Naive thymus-derived CD8-positive, alpha-beta T cell (primary cell): ENCODE measurements at places on chromosomes 5 and 9. TPM values are rescaled to one million over a fixed set of nuclear protein-coding genes. Genes with fewer than 3 reads are reported as not detected.

DNA sequence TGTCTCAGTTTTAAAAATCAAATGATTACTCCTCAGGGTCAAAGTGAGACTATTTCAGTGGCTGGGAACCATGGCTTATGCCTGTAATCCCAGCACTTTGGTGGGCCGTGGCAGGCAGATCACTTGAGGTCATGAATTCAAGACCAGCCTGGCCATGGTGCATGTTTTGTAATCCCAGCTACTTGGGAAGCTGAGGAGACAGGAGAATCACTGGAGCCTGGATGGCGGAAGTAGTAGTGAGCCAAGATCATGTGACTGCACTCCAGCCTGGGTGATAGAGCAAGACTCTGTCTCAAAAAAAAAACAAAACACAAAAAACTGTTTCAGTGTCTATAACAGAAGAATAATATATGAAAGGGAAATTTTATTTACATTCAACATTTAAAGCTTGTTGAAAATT, 182.9 kb downstream of the ARHGEF28 start:
- peaks cover 15% of the 10 kb centered on the region for H3K27me3 ChIP-seq
- H3K4me1 ChIP-seq: no peaks in the 10 kb centered on the region
- no peak for DNase-seq
- H3K36me3 ChIP-seq: no peaks in the 10 kb centered on the region
- H3K27ac ChIP-seq: no peak overlapping the region

- no peak overlapping the region for H3K27ac ChIP-seq
- peaks cover 19% of the 10 kb centered on the region for H3K27me3 ChIP-seq
- H3K36me3 ChIP-seq: no peaks in the 10 kb centered on the region
- DNase-seq: no peak
These were observed 187.6 kb upstream of the GRAMD2B start for GRCh38 chr5:126235628-126236027.

DNA sequence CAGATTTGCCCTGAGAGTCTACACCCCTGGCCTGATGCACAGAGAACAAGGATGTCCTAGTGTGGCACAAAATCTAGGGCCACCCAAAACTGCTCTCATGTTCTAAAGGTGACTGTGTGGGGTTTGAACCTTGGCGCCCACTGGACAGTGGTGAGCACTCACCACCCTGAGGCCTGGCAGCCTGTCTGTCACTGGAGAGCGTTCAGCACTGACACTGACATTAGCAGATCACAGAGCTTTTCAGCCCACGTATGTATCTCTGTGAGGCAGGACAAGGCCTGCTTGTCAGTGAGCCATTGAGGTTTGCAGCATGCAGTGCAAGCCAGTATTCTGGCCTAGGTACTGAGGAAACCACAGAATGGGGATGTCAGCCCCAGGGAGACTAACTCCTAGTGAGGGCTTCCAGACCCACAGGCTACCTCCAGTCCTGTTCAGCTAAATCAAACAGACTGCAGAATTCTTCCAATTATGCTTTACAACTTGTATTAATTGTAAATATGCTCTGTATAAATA, 38.9 kb upstream of the SLC2A8 start:
- H3K4me1 ChIP-seq: peaks cover 8% of the 10 kb centered on the region
- peaks cover 17% of the 10 kb centered on the region for H3K27me3 ChIP-seq
- no peak overlapping the region for H3K4me3 ChIP-seq
- no peaks in the 10 kb centered on the region for H3K36me3 ChIP-seq
- no peak overlapping the region for H3K27ac ChIP-seq
- no peak for DNase-seq

Gene ZFP62
- total RNA-seq: 74.4 TPM

- H3K36me3 ChIP-seq: no peaks in the 10 kb centered on the region
- peaks cover 16% of the 10 kb centered on the region for H3K27me3 ChIP-seq
- H3K27ac ChIP-seq: no peak overlapping the region
- H3K4me1 ChIP-seq: no peaks in the 10 kb centered on the region
- no peak for DNase-seq
- no peak overlapping the region for H3K4me3 ChIP-seq
These were observed 118.1 kb downstream of the DPYSL3 start for GRCh38 chr5:147391781-147392180.

GRCh38 chr5:119393201-119393691, 37.4 kb downstream of the TNFAIP8 start:
- DNase-seq: no peak
- H3K4me3 ChIP-seq: no peak overlapping the region
- H3K36me3 ChIP-seq: no peaks in the 10 kb centered on the region
- H3K4me1 ChIP-seq: peaks cover 31% of the 10 kb centered on the region
- peak overlapping the region; percentile 58 for H3K27ac ChIP-seq

GRCh38 chr5:89283728-89284493, 400.9 kb upstream of the MEF2C start:
- DNase-seq: no peak
- no peaks in the 10 kb centered on the region for H3K4me1 ChIP-seq
- no peak overlapping the region for H3K4me3 ChIP-seq
- H3K36me3 ChIP-seq: no peaks in the 10 kb centered on the region
- H3K27ac ChIP-seq: no peak overlapping the region
- H3K27me3 ChIP-seq: peaks cover 3% of the 10 kb centered on the region

- no peak overlapping the region for H3K4me3 ChIP-seq
- H3K27me3 ChIP-seq: no peaks in the 10 kb centered on the region
- H3K4me1 ChIP-seq: no peaks in the 10 kb centered on the region
- H3K36me3 ChIP-seq: no peaks in the 10 kb centered on the region
These were observed 29.4 kb upstream of the TBC1D9B start for GRCh38 chr5:179936976-179937681.

DNA sequence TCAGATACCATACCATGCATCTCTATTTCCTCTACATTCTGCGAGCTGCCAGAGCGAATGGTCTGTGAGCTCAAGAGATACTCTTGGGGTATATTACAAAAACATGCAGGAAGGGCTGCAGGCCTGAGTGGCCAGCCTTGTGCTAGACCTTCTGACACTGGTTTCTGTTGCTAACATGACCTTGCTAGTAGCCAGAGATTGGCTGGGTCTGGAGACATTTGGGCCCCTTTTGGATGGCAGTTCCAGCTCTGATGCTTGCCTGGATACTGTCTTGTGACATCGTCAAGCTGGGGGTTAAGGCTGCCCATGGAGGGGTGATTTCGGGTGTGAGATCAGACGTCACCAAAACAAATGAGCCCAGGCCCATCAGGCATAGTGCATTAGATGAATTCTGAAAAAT, 56.1 kb upstream of the FSTL4 start:
- H3K4me3 ChIP-seq: no peak overlapping the region
- H3K36me3 ChIP-seq: peaks cover 4% of the 10 kb centered on the region
- no peaks in the 10 kb centered on the region for H3K4me1 ChIP-seq
- no peak for DNase-seq

Gene BSPRY
- total RNA-seq: not detected

Gene GBGT1
- total RNA-seq: 4.9 TPM

DNA sequence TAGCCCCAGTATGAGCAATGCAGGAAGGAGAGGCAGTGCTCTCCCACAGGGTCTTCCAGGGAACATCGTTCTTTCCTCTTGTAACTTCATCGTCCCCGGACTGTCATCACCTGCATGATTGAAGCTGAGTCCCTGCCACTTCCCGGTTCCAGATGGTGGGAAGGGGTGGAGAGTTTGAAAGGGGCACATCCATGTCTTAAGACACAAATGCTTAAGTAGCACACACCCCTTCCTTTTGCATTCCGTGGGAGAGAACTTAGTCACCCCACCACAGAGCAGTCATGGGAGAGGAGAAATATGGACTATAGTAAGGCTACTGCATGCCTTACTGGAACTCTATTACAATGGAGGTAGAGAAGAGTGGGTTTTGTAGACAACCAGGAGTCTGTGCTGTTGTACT, 165.3 kb upstream of the GAS1 start:
- no peak for DNase-seq
- H3K27ac ChIP-seq: no peak overlapping the region
- H3K27me3 ChIP-seq: peaks cover 5% of the 10 kb centered on the region
- no peaks in the 10 kb centered on the region for H3K4me1 ChIP-seq

GRCh38 chr9:38362852-38363588, 29.5 kb upstream of the ALDH1B1 start:
- H3K27ac ChIP-seq: no peak overlapping the region
- no peak for DNase-seq
- H3K36me3 ChIP-seq: no peaks in the 10 kb centered on the region
- peaks cover 4% of the 10 kb centered on the region for H3K4me1 ChIP-seq
- H3K27me3 ChIP-seq: peaks cover 4% of the 10 kb centered on the region

- DNase-seq: no peak
- peaks cover 2% of the 10 kb centered on the region for H3K27me3 ChIP-seq
- H3K27ac ChIP-seq: no peak overlapping the region
- H3K4me3 ChIP-seq: no peak overlapping the region
These were observed 205.9 kb downstream of the NSG2 start for GRCh38 chr5:174251305-174252000.

Gene TRIM14
- 78.1 TPM for total RNA-seq
